NT2/D1 (cell line): ENCODE measurements at places on chromosomes 7 and 10.

- DNase-seq, result no peak
Observed at GRCh38 chr10:117677239-117677638, 134.7 kb downstream of the EMX2 start.

DNA sequence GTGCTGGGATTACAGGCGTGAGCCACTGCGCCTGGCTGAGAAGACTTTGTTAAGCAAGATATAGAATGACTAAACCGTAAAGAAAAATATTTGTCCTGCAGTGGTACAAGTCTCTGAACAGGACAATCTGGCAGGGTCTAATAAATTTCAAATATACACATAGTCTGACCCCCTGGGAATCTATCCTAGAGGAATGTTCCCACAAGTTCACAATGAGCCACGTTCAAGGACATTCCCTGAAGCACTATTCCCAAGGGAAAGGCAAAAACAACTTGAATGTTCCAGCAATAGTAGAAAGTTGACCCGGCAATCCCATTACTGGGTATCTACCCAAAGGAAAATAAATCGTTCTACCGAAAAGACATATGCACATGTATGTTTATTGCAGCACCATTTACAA, 82.0 kb downstream of the HIP1 start:
- DNase-seq, result no peak

DNA sequence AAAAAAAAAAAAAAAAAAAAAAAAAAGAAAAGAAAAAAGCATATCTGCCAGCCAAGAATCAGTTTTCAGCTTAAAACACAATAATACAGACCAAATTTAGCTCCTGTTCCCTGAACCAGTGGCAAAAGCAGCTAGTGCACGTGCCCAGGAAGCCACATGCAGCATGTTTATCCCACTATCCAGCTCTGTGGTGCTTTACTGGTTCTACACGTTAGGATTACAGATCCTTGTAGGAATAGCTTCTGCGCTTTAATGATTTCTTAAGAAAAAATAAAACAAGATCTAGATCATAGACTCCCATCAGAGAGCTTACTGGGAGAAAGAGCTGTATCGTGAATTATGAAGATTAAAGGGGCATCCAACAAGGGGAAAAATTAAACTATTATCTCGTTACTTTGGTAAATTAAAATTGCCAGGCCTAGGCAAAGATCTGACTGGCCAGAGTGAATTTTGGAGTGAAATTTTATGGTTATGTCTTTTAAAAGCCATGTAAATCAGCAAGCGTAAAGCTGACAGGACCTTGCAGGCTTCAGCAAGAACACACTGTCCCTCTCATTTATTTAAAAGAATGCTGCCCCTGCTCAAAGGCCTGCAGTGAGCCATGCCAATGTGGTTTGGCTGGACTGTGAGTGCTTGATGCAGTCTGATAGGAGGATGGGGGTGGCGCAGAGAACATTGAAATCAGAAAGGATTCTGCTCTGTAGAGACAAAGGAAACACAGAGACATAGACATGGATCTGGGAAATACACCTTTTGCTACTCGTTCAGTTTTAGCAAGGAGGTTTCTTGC, 177.3 kb upstream of the PHYHIPL start:
- no peak for DNase-seq

DNA sequence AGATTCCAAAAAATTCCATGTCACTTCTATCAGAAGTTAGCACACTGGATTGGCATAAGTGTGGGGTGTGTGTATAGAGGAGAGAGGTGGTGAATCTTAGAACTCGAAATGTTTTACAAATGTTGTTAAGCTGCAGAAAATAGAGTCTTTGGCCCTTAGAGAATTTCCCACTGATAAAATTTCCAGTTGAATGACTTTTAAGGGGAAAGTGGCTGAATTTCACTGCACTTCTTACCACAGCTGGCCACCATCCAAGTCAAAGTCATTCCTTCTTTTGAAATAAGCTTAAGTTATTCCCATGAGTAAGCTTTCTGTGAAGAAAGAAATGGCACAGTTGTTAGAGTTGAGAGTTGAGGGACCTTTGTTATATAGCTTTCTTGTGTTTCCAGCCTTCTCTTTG, 13.9 kb downstream of the VCL start:
- DNase-seq, result no peak

DNA sequence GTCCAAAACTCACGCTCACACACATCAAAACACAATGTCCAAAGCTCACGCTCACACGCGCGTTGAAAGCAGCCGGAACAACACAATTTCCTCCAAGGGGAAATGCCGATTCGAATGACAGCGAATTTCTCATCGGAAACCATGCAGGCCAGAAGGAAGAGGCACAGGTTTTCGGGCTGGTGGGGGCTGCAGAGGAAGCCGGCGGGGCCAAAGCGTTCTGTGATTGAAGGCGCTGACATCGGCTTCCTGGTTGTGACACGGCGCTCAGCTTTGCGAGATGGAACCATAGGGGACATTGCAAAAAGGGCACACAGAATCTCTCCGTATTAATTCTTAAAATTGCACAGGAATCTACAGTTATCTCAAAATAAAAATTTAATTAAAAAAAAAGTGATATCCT, 61.3 kb downstream of the FOXL3 start:
- DNase-seq, result no peak

- no peak for DNase-seq
Observed at GRCh38 chr7:37349979-37350590, 98.6 kb downstream of the ELMO1 start.

DNA sequence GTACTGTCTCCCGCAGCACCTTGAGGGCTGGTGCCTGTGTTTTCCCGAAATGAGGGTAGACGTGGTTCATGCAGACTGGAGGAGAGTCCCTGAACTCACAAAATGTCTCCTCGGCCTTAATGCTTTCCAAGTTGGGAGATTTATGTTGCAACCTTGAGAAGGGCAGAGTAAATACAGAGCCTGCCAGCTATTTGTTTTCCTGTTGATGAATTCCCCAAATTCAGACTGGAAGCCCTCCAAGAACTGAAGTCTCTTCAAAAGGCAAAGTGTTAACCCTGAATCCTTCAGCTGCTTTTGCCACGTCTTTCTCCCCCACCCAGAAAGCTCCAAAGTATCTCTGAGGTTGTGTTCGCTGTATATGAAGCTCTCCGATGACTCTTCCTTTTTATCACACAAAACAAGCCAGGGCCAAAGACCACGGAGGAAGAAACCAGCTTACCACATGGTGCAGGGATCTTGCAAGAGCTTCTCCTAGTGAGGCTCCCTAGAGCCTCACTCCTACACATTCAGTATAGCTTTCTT, 254.7 kb upstream of the NFE2L3 start:
- no peak for DNase-seq

- no peak for DNase-seq
Observed at GRCh38 chr7:155193716-155194115, 104.0 kb upstream of the INSIG1 start.

- DNase-seq, result no peak
Observed at GRCh38 chr7:129889133-129889844, 63.5 kb downstream of the UBE2H start.
